ENCODE measurements at places on chromosomes 5 and 9.
A peak's percentile ranks its signal among the peaks of the same experiment; 100 is the strongest.

GRCh38 chr9:30846651-30847050 is 1537.8 kb upstream of the ACO1 start:
- no peak for DNase-seq
- no peak overlapping the region for H3K4me3 ChIP-seq
- H3K4me1 ChIP-seq = no peaks in the 10 kb centered on the region

- no peak overlapping the region for H3K4me3 ChIP-seq
- no peaks in the 10 kb centered on the region for H3K4me1 ChIP-seq
Measured at GRCh38 chr5:176144508-176144907, 93.7 kb upstream of the SIMC1 start.

GRCh38 chr5:81513473-81513872 is 119.5 kb upstream of the ACOT12 start:
- H3K4me3 ChIP-seq = no peak overlapping the region
- H3K4me1 ChIP-seq = peaks cover 1% of the 10 kb centered on the region
- no peak overlapping the region for H3K27ac ChIP-seq
- DNase-seq = no peak

DNA sequence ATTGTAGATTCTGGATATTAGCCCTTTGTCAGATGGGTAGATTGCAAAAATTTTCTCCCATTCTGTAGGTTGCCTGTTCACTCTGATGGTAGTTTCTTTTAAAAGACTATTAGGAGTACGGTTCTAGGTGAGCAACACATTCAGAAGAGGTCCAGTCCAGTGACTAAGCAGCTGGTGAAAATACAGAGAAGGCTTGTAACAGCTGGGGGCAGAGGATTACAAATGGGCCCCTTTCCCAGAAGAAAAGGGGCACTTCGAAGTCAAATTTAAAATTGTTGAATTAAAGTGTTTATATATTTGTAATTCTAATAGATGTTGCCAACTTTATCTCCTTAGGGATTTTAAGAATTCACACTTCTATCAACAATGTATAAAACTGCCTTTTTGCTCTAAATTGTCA is 720.5 kb downstream of the TLE4 start:
- DNase-seq = no peak
- H3K36me3 ChIP-seq = peaks cover 10% of the 10 kb centered on the region
- no peaks in the 10 kb centered on the region for H3K27me3 ChIP-seq
- H3K4me3 ChIP-seq = no peak overlapping the region
- H3K27ac ChIP-seq = no peak overlapping the region
- no peaks in the 10 kb centered on the region for H3K4me1 ChIP-seq

- peaks cover 18% of the 10 kb centered on the region for H3K4me1 ChIP-seq
- H3K27me3 ChIP-seq = peaks cover 19% of the 10 kb centered on the region
- DNase-seq = no peak
- no peak overlapping the region for H3K27ac ChIP-seq
- H3K4me3 ChIP-seq = no peak overlapping the region
Measured at GRCh38 chr9:91659529-91660495, 236.2 kb upstream of the NFIL3 start.

DNA sequence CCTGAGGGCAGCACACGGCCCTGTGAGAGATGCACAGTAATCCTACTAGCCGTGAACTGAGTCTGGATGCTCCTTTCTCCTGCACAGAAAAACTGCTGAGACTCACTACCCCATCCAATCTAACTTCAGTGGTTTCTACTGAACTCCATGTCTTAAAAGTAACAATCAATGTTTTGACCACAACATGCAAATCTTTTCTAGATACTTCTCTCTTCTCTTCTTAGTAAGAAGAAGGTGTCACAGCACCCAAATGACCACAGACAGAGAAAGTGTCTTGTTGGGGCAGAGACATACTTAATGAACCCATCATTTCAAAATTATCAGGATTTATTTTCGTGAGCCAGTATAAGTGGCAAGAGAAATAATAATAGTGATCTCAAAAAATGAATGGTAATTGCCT is 285.8 kb upstream of the MEF2C start:
- no peaks in the 10 kb centered on the region for H3K36me3 ChIP-seq
- no peaks in the 10 kb centered on the region for H3K4me1 ChIP-seq
- no peak overlapping the region for H3K27ac ChIP-seq
- DNase-seq = no peak
- no peaks in the 10 kb centered on the region for H3K27me3 ChIP-seq
- no peak overlapping the region for H3K4me3 ChIP-seq

DNA sequence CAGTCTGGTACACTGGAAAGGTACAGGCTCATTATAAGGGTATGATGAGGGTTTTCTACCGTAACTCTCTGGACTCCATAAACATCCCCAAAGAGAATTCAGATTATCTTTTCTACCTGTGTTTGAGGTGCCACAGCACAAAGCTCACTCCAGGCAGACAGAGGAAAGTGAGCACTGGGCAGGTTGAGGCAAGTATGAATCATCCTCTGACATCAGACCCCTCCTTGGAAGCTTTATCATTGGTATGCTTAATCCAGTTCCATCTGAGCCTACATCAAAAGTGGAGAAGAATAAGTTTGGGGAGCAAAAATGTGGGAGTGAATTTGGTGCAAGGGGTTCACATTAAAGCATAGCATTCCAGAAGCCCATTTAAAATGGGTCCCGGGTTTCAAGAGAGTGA is 21.7 kb downstream of the C9orf152 start:
- no peaks in the 10 kb centered on the region for H3K4me1 ChIP-seq
- H3K4me3 ChIP-seq = no peak overlapping the region
- H3K27ac ChIP-seq = no peak overlapping the region
- no peaks in the 10 kb centered on the region for H3K27me3 ChIP-seq

DNA sequence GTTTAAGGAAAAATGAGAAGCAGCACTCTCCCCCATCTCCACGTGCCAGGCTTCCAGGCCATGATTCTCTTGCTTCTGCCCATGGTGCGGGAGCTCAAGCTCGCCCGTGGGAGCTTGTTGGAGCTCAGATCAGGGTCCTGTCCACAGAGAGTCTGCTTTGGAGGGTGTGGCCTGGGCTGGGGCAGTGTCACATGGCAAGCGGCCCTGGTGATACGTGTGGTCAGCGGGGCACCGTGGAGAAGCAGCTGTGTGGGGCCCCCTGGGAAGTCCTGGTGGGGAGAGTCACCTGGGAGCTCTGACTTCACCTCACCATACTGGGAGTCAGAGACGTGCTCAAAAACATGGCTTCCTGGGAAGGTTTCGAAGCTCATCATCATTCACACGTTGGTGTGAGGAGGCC is 275.3 kb downstream of the GADD45G start:
- H3K27ac ChIP-seq = no peak overlapping the region
- DNase-seq = peak; percentile 32
- H3K27me3 ChIP-seq = no peaks in the 10 kb centered on the region
- H3K4me1 ChIP-seq = peaks cover 2% of the 10 kb centered on the region
- no peaks in the 10 kb centered on the region for H3K36me3 ChIP-seq
- no peak overlapping the region for H3K4me3 ChIP-seq

DNA sequence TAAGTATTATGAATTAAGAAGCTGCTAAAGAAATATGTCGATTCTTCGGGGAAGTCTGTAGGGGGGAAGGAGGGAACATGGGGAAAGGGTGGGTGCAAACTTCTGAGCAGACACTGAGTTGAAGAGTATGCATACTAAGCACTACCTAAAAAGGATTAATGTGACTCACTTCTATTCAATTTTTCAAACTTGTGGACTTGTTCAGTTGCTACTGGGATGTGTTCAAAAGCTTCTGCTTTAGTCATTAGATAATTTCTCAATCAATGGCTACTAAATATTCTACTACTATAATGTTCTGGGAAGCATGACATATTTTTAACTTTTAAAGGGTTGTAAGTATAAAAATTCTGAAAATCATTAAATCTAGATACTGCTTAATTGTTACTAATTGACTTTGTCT is 109.7 kb upstream of the FER start:
- H3K4me1 ChIP-seq = peaks cover 13% of the 10 kb centered on the region
- no peaks in the 10 kb centered on the region for H3K36me3 ChIP-seq
- DNase-seq = no peak
- no peak overlapping the region for H3K27ac ChIP-seq

- H3K4me1 ChIP-seq = no peaks in the 10 kb centered on the region
- H3K27me3 ChIP-seq = no peaks in the 10 kb centered on the region
- no peak for DNase-seq
- no peak overlapping the region for H3K27ac ChIP-seq
Measured at GRCh38 chr5:121164632-121165031, 687.0 kb upstream of the FTMT start.

DNA sequence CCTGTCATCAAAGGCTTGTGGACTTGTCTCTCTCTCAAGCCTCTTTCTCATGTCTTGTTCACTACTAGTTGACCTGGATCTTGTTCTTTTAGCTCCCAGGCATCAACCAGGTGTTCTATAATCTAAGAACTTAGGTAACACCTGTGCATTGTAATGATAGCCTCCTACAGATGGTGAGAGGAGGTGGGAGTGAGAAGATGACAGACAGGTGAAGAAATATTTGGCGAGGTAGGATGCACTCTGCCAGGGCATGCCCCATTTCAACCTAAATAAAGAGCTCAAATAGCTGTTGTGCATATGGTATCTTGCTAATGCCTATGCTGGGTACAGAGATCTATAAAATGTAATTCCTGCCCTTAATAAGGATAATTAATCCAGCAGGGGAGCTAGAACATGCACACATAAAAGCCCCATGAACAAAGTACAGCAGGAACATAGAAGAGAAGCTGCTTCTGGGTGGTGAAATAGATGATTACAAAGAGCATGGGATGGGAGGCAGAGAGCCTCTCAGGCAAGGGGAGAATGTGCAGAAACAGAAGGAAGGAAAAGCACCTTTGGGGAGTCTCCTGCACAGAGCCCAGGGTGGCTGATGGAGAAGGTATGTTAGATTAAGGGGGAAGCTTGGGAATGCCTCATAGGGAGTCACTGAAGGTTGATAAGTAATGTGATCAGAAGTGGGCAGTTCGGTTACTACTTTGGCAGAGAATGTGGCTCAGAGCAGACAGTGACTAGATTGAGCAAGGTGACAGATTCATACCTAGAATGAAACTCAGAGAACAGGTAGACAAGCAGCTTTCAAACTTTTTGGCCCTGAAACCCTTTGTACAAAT is 28.0 kb upstream of the PLIN2 start:
- no peaks in the 10 kb centered on the region for H3K27me3 ChIP-seq
- no peak overlapping the region for H3K4me3 ChIP-seq
- peaks cover 2% of the 10 kb centered on the region for H3K36me3 ChIP-seq
- no peak for DNase-seq
- H3K27ac ChIP-seq = no peak overlapping the region
- H3K4me1 ChIP-seq = peaks cover 4% of the 10 kb centered on the region

DNA sequence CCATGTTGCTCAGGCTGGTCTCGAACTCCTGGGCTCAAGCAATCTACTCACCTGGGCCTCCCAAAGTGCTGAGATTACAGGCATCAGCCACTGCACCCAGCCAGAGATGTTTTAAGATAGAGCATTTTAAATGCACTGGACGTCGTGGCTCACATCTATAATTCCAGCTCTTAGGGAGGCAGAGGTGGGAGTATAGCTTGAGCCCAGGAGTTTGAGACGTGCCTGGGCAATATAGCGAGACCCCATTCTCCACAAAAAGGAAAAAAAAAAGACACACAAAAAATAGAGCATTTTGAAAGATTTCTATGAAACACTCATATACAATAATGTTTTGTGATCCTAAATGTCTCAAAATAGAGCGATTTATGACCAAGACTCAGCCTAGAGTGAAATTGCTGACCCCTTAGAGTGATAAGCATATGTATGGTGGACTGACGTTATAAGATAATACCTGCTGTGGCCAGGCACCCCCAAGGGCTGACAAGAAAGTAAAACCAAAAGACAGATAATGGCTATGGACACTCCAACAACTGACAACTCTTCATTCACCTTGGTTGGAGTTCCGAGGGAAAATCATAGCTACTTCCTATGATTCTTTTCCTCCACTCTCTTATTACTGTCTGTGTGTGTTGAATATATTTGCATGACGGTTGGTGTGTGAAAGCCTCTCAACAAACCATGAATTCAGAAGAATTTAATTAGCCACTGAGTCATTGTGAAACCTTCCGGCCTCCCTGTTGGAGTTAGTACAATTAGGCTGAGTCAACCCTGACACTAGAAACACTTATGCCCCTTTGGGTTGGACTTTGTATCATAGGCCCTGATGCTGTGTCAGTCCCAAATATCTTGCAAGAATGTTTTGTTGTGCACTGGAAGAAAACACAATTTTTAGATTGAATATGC is 526.5 kb upstream of the NUDT12 start:
- H3K27me3 ChIP-seq = no peaks in the 10 kb centered on the region
- no peaks in the 10 kb centered on the region for H3K36me3 ChIP-seq
- no peak for DNase-seq
- H3K27ac ChIP-seq = no peak overlapping the region
- no peaks in the 10 kb centered on the region for H3K4me1 ChIP-seq
- no peak overlapping the region for H3K4me3 ChIP-seq

DNA sequence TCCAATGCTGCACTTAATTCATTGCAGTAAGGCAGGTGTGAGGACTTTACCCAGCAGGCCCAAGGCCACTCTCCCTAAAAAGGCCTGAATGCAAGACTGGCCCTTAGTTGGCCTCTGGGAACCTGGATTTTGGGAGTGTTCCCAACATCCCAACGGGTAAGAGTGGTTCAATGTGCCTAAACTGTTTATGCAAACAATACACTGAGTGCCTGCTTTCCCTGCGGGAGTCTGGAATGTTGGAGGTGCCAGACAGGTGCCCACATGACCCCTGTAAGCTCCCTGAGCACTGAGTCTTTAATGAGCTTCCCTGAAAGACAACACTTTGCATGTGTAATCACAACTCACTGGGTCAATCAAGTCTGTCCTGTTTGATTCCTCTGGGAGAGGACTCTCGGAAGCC is 37.4 kb downstream of the NSUN2 start:
- no peaks in the 10 kb centered on the region for H3K4me1 ChIP-seq
- H3K4me3 ChIP-seq = no peak overlapping the region
- DNase-seq = no peak
- H3K27ac ChIP-seq = no peak overlapping the region

GRCh38 chr5:206406-206805 is 11.5 kb downstream of the CCDC127 start:
- peaks cover 6% of the 10 kb centered on the region for H3K4me1 ChIP-seq
- H3K4me3 ChIP-seq = no peak overlapping the region

- no peaks in the 10 kb centered on the region for H3K27me3 ChIP-seq
- peaks cover 3% of the 10 kb centered on the region for H3K4me1 ChIP-seq
- no peak overlapping the region for H3K27ac ChIP-seq
- H3K36me3 ChIP-seq = peaks cover 43% of the 10 kb centered on the region
Measured at GRCh38 chr9:89358985-89359384, 40.7 kb downstream of the SECISBP2 start.

DNA sequence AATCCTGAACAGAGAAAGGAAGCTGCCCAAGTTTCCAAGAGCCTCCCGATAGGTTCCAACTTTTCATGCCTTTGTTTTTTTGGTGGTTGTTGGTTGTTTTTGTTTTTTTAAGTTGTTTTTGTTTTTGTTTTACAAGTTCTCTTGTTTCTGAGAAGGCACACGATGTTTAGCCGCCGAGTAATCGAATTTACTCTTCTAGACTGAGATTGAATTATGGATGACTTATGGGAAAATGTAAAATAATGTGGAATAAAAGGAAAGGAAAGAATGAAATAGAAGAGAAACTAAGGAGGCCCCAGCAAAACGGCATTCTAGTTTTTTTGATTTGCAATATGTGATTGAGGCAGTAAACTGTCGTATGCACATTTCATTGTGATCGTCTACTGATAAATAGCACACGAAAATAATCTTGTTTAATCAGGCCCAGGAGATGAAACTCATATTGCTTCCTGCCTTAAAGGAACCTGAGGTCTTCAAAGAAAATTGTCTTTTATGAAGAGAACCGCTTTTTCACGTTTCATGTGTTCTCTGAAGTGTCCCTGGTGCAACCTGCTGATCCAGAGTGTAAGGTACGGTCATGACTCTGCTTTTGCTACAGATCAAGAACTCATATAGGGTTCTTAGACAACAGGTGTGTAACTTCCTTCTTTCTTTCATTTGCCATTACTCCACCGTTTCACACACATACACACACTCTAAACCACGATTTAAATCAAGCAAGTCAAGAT is 1.3 kb upstream of the GNAQ start:
- peaks cover 46% of the 10 kb centered on the region for H3K4me1 ChIP-seq
- peak overlapping the region; percentile 83 for H3K4me3 ChIP-seq
- no peak for DNase-seq
- peak overlapping the region; percentile 97 for H3K27ac ChIP-seq

Data from mesothelial cell of epicardium (in vitro differentiated cells).